Motor neuron (in vitro differentiated cells): ENCODE measurements at places on chromosomes 11 and 22.

GRCh38 chr11:17918049-17918605, 94.7 kb downstream of the SERGEF start:
- peak; percentile 25 for ATAC-seq

DNA sequence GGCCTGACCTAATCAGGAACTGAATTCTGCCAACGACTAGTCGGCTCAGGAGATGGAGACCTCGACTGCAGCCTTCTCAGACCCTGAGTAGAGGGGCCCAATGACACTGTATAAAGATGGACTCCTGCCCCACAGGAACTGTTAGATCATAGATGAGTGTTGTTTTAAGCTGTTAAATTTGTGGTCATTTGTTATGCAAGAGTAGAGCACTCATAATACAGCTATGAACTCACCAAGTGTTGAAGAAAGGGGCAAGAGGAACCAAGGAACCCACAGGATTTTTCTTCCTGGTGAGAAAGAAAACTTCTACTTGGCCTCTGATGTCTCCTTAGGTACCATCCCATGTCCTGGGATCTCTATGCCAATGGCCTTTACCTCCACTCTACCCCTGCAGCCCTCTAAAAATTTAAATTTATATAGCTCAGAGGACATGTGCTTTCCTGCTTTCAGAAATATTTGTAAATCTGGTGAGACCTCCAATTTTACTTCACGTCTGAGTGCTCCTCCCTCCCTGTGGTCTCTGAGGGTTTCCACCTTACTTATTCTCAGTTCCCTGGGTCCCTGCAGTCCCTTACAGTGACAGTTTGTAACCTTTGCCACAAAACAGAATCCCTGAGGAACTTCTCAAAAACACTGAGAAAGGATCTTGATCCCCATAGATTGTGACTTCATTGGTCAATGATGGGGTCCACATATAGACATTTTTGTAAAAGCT, 256.3 kb upstream of the ARHGAP20 start:
- no peak for ATAC-seq

DNA sequence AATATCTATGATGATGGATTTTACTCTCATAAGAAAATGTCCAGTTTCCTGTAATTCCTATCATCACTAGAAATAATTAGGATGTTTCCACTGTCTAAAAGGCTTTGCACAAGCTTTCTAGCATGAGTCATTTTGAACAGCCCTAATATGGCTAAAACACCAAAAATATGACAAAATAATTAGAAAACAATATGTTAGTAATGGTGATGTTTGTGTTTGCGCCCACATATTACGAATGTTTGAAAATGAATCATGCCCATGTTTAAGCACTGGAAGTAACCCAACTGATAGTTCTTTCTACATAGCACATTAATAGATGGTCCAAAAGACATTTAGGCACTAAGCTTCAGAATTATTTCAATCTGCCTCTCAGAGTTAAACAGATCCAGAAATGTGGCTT, 96.0 kb downstream of the TRPC6 start:
- ATAC-seq = no peak

GRCh38 chr11:7462706-7463105, 22.6 kb upstream of the OLFML1 start:
- no peak for ATAC-seq

DNA sequence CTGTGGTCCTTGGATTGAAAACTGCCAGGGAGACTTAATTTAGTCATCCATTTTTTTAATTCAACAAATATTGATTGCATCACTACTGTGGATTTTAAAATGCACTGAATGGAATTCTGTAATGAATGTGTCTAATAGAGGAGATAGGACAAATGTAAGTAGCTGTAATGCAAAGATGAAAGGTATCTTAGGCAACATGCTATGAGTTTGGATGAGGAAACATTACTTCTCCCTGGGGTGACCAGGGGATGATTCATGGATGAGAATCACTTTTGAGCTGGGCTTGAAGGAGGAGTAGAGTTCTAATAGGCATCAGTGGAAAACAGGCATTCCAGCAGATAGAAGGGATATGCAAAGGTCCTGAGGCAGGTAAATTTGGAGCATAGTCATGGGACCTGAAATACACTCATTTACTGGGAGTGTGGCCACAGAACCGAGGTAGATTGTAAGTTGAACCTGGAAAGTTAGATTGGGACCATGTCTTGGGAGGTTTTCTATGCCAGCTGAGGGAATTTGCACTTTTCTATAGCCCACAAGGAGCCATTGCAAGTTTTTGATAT, 43.4 kb downstream of the PKNOX2 start:
- no peak for ATAC-seq

- ATAC-seq = peak; percentile 46
These were observed 2.5 kb upstream of the CALCA start for GRCh38 chr11:14974515-14975251.

DNA sequence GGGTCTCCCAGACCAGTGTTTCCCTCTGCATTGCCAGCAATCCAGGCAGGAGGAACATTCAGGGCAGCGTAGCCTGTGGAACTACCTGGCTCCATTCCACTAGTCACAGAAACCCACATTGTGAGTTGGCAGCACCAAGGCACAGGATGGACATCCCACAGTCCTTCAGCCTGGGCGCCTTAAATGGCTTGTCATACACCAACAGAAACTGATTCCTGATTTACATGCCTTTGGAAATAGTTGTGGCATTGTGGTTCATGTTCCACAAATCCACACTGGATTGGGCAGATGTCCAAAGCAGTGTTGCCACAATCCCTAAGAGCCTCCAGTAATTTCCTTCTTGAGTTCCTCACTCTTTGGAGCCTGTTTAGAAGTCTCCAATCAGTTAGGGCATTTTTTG, 225.6 kb downstream of the BLID start:
- ATAC-seq = no peak
